ENCODE measurements at places on chromosomes 5 and 9. TPM values are rescaled to one million over a fixed set of nuclear protein-coding genes. Genes with fewer than 3 reads are reported as not detected.

Gene RBM27
- 21.0 TPM for total RNA-seq

Gene SH3TC2
- 21.8 TPM for total RNA-seq

Gene TMEFF1
- total RNA-seq, result 4.3 TPM

Gene CDC25C
- total RNA-seq, result 9.0 TPM

Gene LCNL1
- not detected for total RNA-seq

Gene MCTP1
- total RNA-seq, result 39.3 TPM

Gene C9orf153
- total RNA-seq, result 0.98 TPM

Gene ENTREP1
- total RNA-seq, result 2.7 TPM

Gene PAEP
- 41.1 TPM for total RNA-seq

Gene PLGRKT
- 40.2 TPM for total RNA-seq

Gene PCSK1
- 10.9 TPM for total RNA-seq

Gene LECT2
- not detected for total RNA-seq

Gene NUTM2G
- total RNA-seq, result not detected

Gene AHRR
- 20.0 TPM for total RNA-seq

Gene INSL4
- 0.13 TPM for total RNA-seq

Gene GOLGA1
- total RNA-seq, result 25.9 TPM

Gene C7
- 4.0 TPM for total RNA-seq

Gene LCP2
- 0.26 TPM for total RNA-seq

Gene RAPGEF6
- 15.0 TPM for total RNA-seq

Gene CTXN3
- total RNA-seq, result not detected

Gene SPINK9
- not detected for total RNA-seq

Gene DBN1
- 49.0 TPM for total RNA-seq

Gene IFNA21
- not detected for total RNA-seq

Gene CATSPER3
- total RNA-seq, result not detected

Gene NR5A1
- total RNA-seq, result not detected

Gene CNTNAP3B
- total RNA-seq, result 9.0 TPM

Gene PCDHB12
- 0.42 TPM for total RNA-seq

Gene STOML2
- total RNA-seq, result 140 TPM

Gene GAPVD1
- 48.9 TPM for total RNA-seq

Gene PCDH12
- total RNA-seq, result not detected

Gene SCAI
- 4.1 TPM for total RNA-seq

Gene PLK2
- 125 TPM for total RNA-seq

Gene ROR2
- 0.27 TPM for total RNA-seq

Gene LEAP2
- 1.1 TPM for total RNA-seq

Gene NELFB
- total RNA-seq, result 47.4 TPM

Gene SLC6A3
- total RNA-seq, result not detected

Gene IFNA13
- not detected for total RNA-seq

Data from SK-MEL-5 (cell line).